ENCODE measurements at places on chromosomes 3 and 15. TPM values are rescaled to one million over a fixed set of nuclear protein-coding genes. Genes with fewer than 3 reads are reported as not detected.
A peak's percentile ranks its signal among the peaks of the same experiment; 100 is the strongest.

DNA sequence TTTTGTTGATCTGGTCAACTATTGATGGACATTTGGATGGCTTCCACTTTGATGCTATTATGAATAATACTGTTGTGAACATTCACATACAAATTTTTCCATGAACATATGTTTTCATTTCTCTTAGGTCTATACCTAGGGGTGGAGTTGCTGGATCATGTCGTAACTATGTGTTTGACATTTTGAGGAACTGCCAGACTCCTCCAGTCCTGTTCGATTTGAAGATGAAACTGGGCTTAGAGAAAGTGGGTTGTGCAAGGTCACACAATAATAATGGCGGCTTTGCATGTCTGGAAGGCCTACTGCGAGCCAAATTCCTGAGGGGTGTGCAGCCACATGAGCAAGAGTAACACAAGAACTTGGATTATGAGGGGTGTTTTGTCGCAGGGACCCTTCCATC, 2.6 kb downstream of the TSEN2 start:
- no peak overlapping the region for H3K27ac ChIP-seq
- H3K27me3 ChIP-seq = no peaks in the 10 kb centered on the region
- DNase-seq = no peak
- H3K36me3 ChIP-seq = peaks cover 14% of the 10 kb centered on the region

GRCh38 chr15:99614749-99615288, 49.0 kb downstream of the MEF2A start:
- H3K27me3 ChIP-seq = no peaks in the 10 kb centered on the region
- peaks cover 3% of the 10 kb centered on the region for H3K36me3 ChIP-seq
- H3K27ac ChIP-seq = no peak overlapping the region

GRCh38 chr15:66095871-66096687, 157.5 kb downstream of the MEGF11 start:
- DNase-seq = no peak
- no peak overlapping the region for H3K27ac ChIP-seq
- H3K36me3 ChIP-seq = no peaks in the 10 kb centered on the region
- H3K4me3 ChIP-seq = no peak overlapping the region
- H3K27me3 ChIP-seq = peaks cover 7% of the 10 kb centered on the region
- no peaks in the 10 kb centered on the region for H3K4me1 ChIP-seq

- no peak overlapping the region for H3K4me3 ChIP-seq
- peaks cover 50% of the 10 kb centered on the region for H3K36me3 ChIP-seq
- no peak for DNase-seq
- H3K27ac ChIP-seq = no peak overlapping the region
Measured at GRCh38 chr3:128736601-128737000, 10.6 kb downstream of the RAB7A start.

DNA sequence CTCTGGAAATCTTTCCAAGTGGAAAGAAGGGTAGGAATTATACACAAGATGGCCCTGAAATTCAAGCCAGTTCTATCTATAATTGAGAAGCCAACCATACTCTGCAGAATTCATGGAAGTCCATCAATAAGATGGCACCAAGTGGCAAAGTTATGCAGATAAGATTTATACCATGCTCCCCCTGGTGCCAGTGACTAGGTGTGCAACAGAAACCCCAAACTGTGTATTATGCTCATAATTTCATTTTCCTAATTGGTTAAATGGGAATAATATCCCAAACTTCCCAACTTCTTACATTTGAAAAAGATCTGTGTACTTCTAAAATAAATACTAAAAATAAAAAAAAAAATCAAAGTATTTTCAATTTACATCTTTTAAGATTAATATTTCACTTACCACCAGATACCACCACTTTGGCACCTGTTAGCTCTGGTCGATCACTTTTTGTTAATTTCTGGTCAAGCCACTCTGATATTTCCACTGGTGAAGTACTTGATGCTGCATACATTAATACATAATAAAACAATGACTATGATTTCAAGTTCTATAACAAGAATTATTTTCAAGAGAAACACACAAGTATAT, 25.9 kb downstream of the ETFA start:
- H3K36me3 ChIP-seq = peaks cover 36% of the 10 kb centered on the region
- no peak overlapping the region for H3K4me3 ChIP-seq
- peak; percentile 25 for DNase-seq
- peaks cover 27% of the 10 kb centered on the region for H3K4me1 ChIP-seq

GRCh38 chr3:31908391-31909097, 72.5 kb downstream of the OSBPL10 start:
- DNase-seq = no peak
- no peak overlapping the region for H3K27ac ChIP-seq
- H3K4me1 ChIP-seq = peaks cover 15% of the 10 kb centered on the region
- no peaks in the 10 kb centered on the region for H3K36me3 ChIP-seq
- H3K27me3 ChIP-seq = no peaks in the 10 kb centered on the region

Gene INO80
- 23.8 TPM for total RNA-seq

Gene SIDT1
- total RNA-seq = 34.8 TPM

Gene CPEB1
- 0.29 TPM for total RNA-seq

Gene MYRIP
- total RNA-seq = not detected

Gene GABRR3
- not detected for total RNA-seq

Gene MESP2
- not detected for total RNA-seq
